T-helper 22 cell (primary cell): ENCODE measurements at places on chromosomes 7 and 10.

- DNase-seq: no peak
Observed at GRCh38 chr7:68680235-68680872, 917.9 kb upstream of the AUTS2 start.

- no peak for DNase-seq
Observed at GRCh38 chr10:112562809-112563663, 116.0 kb downstream of the VTI1A start.

DNA sequence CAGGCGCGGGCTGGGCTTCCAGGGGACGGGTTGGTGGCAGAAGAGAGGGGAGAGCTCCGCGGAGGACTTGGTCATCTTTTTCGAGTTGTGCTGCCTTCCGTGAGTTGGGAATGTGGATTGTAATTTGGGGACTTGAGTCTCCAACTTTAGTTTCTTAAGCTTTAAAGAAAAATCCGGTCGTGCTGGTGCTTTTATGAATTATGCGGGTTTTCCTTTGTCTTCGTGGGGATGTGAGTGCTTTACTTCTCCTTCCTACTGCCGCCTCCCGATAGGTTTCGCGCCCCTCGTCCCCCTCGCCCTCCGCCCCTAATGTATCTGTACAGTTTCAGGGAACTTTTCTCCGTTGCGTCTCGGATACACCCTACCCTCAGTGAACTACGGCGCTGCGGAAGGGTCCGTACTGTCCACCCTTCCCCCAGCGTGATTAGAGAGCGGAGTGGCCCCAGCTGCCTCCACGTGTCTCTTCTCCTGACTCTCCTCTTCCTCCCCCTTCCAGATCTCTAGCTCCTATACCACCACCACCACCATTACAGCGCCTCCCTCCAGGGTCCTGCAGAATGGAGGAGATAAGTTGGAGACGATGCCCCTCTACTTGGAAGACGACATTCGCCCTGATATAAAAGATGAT lies 649 bp downstream of the SCD start:
- no peak for DNase-seq

- DNase-seq: no peak
Observed at GRCh38 chr10:74084955-74085354, 65.7 kb downstream of the AP3M1 start.

DNA sequence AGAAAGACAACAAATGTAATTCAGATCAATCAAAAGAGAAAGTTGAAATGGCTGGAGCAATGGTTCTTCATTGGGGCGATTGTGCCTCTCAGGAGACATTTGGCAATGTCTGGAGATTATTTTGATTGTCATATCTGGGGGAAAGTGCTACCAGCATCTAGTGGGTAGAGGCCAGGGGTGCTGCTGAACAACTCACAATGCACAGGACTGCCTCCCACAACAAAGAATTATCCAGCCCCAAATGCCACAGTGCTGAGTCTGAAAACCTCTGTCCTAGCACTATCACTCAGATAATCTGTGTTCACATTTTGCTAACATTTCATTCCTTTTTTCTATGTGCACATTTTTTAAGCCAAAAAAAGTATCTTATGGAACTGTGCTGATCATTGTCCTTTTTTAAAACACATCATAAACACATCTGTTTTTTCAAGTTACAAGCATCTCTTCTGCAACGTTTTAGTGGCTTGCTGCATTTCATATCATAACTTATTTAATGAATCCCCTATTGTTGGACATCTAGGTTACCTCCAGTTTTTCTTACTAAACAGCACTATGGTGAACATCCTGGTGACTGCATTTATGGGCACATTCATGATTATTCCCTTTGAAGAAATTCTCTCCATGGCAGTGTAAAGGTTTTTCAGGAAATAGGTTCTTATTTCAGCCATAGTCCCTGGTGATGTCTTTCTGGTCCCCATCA lies 114.2 kb downstream of the C10orf105 start:
- no peak for DNase-seq

DNA sequence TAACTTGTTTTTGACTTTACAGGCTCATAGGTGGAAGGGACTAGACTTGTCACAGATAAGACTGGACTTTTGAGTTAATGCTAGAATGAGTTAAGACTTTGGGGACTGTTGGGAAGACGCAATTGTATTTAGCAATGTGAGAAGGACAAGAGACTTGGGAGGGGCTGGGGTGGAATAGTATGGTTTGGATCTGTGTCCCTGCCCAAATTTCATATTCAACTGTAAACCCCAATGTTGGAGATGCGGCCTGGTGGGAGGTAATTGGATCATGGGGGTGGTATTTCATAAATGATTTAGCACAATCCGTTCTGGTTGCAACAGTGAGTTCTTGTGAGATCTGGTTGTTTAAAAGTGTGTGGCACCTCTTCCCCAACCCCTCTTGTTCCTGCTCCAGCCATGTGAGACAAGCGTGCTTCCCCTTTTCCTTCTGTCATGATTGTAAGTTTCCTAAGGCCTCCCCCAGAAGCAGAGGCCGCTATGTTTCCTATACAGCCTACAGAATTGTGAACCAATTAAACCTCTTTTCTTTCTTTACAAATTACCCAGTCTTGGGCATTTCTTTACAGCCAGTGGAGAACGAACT lies 22.6 kb downstream of the RNF216 start:
- DNase-seq: no peak

- DNase-seq: no peak
Observed at GRCh38 chr7:37545619-37546534, 97.2 kb upstream of the ELMO1 start.

DNA sequence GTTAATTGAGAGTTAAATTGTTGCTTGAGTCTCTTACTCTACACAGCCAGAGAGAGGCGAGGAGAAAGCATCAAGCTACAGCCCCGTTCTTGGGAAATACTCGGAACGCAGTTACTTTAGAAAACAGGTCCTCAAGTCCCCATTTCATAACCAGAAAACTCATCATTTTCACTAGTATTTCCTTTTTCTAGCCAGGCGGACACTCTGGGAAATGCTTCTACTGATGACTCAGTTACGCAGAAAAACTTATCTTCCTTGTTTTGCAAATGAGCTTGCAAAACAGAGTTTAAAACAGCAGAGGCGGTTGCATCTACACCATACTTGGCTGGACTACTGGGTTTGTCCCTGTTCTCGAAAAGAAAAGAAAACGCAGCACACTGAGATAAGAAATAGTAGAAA lies 111.4 kb upstream of the FGFR2 start:
- no peak for DNase-seq

DNA sequence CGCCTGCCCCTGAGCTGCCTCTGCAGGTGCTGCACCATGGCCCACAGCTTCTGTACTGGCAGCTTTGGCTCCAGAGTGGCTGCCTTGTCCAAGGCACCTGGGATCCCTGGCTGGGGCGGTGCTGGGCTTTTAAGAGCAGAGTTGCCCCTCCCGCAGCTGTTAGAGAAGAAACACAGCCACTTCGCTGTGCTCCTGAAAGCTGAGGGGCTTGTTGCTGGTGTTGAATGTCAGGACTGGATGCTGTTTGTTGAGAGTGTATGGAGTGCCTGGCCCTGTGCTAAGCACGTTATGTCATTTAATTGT lies 6.2 kb downstream of the FAM241B start:
- no peak for DNase-seq

GRCh38 chr10:98366062-98366530 lies 48.9 kb downstream of the PYROXD2 start:
- DNase-seq: no peak

DNA sequence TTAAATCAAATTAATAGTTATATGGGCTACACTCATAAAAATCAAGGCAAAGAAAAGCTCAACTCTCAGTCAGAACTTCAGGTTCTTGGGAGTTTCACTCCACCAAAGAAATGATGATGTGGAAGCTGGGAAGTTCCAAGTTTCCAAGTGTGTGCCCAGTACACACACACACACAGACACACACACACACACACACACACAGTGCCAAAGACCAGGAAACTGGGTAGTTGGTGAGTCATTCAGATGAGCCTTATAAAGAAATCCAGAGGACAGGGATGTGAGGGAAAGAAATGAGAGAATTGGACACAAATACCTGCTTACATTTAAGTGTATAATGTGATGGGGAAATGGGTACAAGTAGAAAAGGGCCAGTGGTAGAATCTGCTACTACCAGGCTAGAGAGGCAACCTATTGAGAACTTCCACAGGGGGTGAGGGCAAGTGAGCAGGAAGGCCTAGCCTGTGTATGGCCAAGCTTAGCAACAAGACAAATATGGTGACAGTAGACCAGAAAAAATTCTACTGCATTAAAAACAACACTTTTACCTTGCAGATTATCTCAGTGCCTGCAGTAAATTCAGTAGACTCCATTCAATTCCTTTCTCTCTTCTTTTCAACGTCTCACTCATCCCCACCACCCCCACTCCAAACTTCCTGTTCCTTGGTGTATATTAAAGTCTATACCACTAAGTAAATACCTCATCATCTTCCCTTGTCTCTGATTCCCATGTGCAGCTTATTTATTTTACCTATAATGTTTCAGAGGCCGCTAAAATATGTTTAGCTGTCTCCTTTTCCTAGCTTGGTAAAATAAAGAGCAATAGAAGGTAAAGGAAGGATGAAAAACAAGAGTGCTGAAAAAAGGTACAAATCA lies 95.0 kb downstream of the CABCOCO1 start:
- DNase-seq: no peak

- DNase-seq: no peak
Observed at GRCh38 chr10:34018129-34018528, 683.7 kb upstream of the NRP1 start.

DNA sequence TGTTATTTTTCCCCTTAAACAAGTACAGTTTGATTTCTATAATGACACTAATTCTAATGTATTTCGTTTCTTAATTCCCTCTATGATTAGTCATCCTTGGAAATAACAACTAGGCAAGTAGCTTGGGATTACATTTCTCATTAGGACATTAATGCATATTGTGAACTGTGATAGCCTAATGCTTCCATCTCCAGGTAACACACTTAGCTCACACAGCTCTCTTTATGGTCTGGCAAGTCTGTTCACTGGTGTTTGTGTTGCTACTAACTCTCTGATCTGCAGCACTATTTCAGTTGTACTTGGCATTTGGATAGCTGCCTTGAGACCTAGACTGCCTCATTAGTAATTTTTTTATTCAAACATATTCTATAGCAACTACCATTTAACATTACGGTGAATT lies 853.2 kb downstream of the SORCS3 start:
- DNase-seq: no peak

DNA sequence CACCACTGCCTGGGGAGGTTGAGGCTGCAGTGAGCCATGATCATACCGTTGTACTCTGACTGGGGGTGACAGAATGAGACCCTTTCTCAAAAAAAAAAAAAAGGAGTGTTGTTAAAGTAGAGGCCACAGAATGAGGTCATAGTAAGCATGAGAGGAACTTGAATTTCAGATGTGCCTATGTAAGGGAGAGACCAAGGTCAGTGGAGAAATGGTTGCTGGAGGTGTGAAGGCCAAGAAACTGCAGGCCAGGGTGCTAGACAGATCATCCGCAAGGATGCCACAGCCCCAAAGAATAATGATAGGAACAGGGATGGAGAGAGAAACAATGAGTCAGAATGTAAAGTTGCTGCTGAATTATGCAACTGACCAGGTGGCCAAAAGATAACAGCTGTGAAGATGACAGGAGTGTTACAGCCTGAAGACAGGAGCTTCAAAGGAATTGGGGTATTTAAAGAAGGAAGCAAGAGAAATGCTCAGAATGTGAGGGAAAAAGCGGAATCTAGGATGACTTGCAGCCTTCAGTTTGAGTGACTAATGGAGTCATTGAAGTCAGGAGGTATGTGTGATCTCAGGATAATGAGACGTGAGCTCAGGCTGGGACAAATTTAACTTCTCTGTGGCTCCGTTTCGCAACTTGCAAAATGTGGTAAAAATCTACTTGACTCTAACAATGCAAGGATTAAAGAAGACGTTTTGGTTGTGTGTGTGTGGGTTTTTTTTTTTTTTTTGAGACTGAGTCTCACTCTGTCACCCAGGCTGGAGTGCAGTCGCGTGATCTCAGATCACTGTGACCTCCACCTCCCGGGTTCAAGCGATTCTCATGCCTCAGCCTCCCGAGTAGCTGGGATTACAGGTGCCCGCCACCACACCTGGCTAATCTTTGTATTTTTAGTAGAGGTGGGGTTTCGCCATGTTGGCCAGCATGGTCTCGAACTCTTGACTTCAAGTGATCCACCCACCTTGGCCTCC lies 22.2 kb downstream of the TYW1B start:
- no peak for DNase-seq

DNA sequence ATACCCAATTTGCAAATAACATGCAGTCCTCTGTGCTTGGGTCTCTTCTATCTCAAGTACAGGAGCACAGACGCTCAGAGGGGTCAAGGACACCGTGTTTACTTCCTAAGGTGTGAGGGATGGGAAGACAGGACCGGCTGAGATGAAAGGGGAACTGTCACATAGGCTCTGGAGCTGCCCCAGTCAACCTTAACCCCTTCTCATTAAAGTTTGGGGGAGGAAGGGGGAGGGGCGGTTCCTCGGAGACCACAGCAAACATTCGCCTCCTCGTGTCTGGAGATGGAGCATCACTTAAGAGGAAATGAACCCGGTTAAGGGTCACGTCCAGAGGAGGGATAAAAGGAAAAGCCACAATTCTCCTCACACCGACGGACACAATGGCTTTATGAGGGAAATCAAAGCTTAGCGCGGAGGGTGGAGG lies 1.1 kb downstream of the SH3PXD2A start:
- no peak for DNase-seq

- DNase-seq: no peak
Observed at GRCh38 chr10:97664282-97664850, 22.7 kb downstream of the AVPI1 start.

- DNase-seq: no peak
Observed at GRCh38 chr10:14822879-14823755, 14.7 kb downstream of the CDNF start.

GRCh38 chr10:122142641-122143237 lies 128.4 kb upstream of the BTBD16 start:
- DNase-seq: no peak

- no peak for DNase-seq
Observed at GRCh38 chr7:24536682-24537081, 36.6 kb upstream of the PALS2 start.

GRCh38 chr7:157498657-157499056 lies 161.9 kb downstream of the DNAJB6 start:
- no peak for DNase-seq

- no peak for DNase-seq
Observed at GRCh38 chr7:45162943-45163691, 5.5 kb downstream of the RAMP3 start.

GRCh38 chr7:99380032-99380822 lies 5.7 kb downstream of the ARPC1B start:
- no peak for DNase-seq

GRCh38 chr10:91856637-91857036 lies 52.6 kb downstream of the FGFBP3 start:
- DNase-seq: no peak

DNA sequence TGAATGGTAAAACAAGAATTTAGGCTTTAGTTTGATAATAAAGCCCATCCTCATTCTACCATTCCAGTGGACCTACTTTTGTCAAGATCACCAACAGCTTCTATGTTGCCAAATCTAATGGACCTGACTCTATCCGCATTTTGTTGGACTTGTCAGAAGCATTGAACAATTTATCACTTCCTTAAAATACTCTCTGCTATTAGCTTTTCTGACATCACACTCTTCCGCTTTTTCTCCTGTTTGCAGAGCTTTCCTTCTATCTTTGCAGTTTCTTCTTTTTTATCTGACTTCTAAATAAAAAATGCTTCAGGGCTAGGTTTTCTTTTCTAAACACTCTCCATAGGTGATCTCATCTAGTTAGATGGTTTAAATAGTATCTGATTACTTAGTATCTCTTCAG lies 42.7 kb upstream of the SMIM30 start:
- no peak for DNase-seq

- no peak for DNase-seq
Observed at GRCh38 chr10:43057831-43058340, 19.0 kb upstream of the RET start.
